ENCODE measurements at places on chromosomes 1 and 21. TPM values are rescaled to one million over a fixed set of nuclear protein-coding genes. Genes with fewer than 3 reads are reported as not detected.

DNA sequence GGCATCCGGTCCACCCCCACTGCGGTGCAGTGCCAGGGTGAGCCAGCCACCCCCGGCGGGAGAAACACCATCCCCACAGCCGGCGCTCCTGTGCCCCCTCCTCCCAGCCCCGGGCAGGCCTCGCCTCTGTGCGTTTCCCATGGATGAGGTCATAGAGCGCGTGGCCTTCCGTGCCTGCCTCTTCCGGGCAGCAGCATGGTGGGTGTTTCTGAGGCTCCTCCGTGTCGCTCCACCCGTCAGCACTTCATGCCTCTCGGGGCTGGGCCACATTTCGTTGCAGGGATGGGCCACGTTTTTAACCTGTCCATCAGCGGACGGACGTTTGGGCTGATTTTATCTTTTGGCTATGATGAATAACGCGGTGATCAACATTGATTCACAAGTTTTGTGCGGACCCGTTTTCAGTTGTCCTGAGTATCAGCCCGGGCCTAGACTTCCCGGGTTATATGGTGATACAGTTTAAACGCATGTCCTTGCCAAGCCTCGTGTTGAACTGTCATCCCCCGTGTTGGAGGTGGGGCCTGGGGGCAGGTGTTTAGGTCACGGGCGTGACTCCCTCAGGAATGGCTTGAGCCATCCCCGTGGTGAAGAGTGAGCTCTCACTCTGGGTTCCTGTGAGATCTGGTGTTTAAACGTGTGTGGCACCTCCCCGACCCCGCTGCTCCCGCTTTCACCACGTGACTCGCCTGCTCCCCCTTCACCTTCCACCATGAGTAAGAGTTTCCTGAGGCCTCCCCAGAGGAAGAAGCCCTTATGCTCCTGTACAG is 64.8 kb downstream of the SLX9 start:
- peak; percentile 25 for DNase-seq

DNA sequence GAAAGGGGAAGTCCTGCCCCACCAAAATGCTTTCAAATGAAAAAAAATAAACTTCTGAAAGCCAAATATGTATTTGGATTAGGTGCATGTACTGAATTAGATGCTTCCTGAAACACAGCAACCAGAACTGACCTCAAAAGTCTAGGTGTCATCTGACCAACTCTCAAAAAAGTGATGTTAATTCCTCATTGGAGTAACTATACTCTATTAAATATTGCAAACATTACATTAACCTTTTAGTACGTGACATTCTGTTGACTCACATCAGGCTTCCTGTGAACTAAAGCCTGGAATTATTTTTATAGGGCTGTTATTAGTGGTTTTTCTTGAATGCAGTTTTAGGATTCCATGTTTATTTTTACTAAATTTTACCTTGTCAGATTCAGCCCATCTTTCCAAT is 73.5 kb downstream of the ASTN1 start:
- DNase-seq, result no peak

DNA sequence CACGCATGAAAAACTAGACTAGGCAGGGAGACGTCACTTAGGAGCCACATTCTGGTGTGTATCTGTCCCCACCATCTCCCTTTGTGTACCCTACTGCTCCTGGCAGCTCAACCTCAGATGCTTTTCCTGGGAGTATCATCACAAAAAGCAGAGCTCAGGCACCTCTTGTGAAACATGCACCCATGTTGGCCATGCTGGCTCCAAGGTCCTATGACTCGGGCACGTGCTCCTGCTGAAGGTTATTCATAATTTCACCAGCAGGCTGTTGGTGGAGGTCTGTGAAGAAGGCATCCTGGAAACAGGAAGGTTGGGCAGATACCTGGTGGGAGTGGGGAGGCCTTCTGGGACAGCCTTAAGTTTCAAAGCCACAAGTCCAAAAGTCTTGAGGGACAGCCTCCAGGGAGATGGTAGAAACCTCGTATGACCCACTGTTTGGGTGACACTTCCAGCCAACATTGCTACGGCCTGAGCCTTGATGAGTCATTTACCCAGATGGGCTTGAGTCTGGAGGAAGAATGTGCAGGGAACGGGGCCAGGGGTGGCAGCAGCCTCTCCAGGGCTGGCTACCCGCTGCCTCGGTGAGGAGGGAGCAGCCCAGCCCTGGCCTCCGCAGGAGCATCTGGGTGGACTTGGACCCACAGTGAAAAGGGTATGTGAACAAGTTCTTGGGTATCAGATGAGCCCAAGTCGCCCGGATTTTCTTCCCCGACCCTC is 75.8 kb downstream of the PGBD5 start:
- no peak for DNase-seq

DNA sequence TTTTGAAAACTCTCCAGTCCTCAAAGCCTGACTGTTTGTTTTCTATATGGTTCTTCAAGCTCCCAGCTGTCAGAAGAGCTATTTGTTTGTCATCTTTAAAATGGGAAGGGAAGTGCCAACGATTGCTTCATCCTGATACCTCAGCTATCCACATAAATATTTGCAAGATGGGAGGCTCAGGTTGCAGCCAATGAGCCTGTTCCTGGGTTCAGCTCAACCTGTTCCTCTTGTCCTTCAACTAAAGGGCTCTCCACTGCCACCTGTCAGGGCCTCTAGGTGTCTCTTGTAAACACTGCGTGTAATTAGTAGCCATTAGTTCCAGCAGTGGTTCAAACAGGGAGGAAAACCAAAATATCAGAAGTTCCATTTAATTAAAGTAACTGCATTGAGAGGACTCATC is 445.1 kb downstream of the AJAP1 start:
- no peak for DNase-seq

GRCh38 chr1:101846820-101847219 is 149.9 kb downstream of the OLFM3 start:
- DNase-seq, result no peak

DNA sequence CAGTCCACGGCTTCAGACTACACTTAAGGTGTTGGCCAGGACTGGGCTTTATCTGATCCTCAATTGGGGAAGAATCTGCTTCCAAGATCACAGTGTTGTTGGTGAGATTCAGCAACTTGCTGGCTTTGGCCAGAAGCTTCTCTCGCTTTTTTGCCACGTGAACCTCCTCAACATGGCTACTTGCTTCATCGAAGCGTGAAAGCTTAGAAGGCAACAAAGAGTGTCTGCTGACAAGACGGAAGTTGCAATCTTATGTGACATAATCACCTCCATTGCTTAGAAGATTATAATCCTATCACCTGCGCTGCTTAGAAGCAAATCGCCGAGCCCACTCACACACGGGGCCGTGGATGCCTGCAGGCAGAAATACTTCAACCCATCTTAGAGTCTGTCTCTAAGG is 10.4 kb upstream of the ITPKB start:
- DNase-seq, result no peak

EGLN1 gene
- total RNA-seq, result 85.0 TPM

- no peak for DNase-seq
These were observed 4.8 kb upstream of the FBLIM1 start for GRCh38 chr1:15753776-15754175.

- peak; percentile 98 for DNase-seq
These were observed at the start of gene TPRG1L for GRCh38 chr1:3624200-3625136. TSS of gene TPRG1L (plus strand) at chr1:3625015. CDS start at chr1:3625073, 58 bp downstream.

DNA sequence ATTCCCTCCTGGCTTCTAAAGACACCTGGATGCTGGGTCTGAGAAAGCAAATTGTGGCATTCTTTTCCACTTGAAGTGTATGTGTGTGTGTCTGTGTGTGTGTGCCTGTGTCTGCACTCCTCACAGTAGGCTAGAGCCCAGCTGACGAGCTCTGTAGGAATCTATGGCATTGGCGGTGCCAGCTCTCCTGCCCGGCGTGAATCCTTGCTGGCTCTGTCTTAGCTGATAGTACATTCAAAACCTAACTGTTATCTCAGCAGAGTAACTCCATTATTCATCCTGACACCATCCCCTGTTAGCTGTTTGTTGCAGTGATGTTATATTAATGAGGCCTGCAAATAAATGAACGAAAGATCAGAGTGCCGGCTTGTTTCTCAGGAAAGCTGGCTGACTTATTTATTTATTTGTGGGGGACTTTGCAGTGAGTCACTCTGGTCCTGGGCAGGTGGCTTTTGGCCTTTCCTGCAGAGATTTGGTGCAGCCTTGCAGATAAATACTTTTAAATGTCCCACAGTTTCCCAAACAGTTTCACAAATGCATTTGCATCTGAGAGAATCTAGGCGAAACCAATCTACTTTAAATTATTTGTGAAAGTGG is 160.6 kb upstream of the CD34 start:
- DNase-seq, result no peak

DNA sequence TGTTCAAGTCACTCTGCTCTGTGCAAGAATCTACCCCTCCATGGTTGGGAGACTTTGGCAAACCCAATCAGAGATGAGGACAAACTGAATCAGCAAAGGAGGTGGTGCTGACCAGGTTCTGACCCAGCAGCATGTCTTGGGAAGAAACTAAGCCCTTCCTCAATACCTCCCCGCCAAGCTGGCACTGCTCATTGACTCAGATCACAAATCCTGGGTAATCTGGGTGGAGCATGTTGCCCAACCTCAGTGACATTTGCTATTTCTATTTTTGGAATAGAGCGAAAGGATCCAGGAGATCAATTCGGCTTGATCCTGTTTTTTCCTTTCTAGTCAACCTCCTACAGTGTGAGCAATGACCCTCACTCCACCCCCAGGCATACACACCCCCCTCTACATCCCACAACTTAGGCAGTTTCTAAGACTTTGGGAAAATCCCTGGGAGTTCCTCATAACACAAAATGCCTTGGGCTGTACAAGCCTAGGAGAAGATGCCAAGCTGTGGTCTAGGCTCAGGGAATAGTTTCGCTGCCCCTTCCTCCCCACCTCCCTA is 166.8 kb upstream of the KCNJ6 start:
- DNase-seq, result no peak

- no peak for DNase-seq
These were observed 173.3 kb downstream of the CAMTA1 start for GRCh38 chr1:6958407-6959030.

TPTE gene
- not detected for total RNA-seq

DNA sequence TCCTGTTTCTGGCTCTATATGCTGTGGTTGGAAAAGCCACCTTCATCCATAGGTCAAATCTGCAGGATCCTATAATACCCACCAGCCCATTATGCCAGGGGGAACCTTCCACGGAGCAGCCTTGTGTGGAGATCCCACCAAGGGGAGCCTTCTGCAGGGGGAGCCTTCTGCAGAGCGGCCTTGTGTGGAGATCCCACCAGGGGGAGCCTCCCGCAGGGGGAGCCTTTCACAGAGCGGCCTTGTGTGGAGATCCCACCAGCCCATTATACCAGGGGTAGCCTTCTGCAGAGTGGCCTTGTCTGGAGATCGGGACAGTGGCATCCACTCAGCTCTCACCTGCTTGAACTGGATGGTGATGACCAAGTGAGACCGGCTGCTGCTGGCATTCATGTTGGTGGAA is 85.3 kb downstream of the SCCPDH start:
- DNase-seq, result no peak

GRCh38 chr1:223349241-223349640 is 14.7 kb downstream of the SUSD4 start:
- DNase-seq, result no peak

GRCh38 chr1:56409112-56409691 is 170.2 kb downstream of the PLPP3 start:
- no peak for DNase-seq

GRCh38 chr1:228358764-228359612 is 47.6 kb downstream of the TRIM11 start:
- no peak for DNase-seq

DNA sequence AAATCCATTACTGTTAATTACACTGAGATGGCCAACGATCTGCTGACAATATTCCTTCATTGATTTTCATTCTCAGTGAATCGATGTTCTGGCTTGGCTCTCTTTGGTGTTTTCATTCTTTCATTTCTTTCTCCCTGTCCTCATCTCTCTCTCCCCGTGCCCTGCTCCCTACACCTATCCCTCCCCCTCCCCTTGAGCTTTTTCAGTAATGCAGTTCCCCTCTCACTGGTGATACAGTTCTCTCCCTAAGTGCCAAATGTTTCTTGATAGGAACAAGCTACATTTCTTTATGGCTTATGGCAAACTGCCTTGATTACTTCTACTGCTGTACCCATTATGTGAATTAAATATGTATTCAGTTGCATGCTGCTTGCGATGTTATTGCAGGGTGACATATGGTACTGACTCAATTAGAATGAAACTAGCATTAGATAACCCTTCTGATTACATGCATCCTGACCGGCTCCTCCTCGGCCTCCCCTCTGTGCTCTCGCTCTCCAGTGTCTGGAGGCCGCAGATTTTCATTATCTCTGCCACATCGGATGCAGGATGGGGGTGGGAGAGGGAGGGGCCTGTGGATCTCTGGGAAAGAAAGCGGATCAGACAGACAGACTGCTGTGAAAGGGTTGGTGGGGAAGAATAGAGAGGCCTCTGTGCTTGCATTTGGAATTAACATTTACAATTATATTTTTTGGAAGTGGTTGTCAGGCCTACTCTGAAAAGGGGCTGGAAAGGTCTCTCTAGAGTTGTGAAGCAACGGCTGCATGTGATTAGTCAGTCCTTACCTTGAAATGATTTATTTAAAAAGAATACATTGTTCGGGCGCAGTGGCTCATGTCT is 130.9 kb downstream of the PBX1 start:
- no peak for DNase-seq

DNA sequence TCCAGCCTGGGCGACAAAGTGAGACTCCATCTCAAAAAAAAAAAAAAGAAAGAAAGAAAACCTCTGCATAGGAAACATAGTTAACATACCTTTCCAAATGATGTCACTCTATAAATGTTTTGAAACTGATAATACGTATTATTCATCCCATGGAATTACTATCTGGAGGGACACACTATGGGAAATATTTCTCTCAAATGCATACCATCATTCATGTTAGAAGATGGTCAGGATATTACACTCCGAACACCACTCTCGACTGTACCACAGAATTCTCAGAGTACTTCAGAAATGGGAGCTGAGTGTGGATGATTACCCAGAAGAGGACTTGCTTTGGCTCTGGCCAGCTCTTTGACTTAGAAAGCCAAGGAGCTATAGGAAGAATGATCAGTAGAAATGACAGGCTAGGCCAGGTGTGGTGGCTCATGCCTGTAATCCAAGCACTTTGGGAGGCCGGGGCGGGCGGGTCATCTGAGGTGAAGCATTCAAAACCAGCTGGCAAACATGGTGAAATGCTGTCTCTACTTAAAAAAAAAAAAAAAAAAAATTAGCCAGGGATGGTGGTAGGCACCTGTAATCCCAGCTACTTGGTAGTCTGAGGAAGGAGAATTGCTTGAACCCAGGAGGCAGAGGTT is 5.2 kb upstream of the LIN28A start:
- no peak for DNase-seq

FCGR2B gene
- 42.4 TPM for total RNA-seq

GRCh38 chr1:31038360-31038759 is 27.2 kb downstream of the PUM1 start:
- DNase-seq, result no peak

DNA sequence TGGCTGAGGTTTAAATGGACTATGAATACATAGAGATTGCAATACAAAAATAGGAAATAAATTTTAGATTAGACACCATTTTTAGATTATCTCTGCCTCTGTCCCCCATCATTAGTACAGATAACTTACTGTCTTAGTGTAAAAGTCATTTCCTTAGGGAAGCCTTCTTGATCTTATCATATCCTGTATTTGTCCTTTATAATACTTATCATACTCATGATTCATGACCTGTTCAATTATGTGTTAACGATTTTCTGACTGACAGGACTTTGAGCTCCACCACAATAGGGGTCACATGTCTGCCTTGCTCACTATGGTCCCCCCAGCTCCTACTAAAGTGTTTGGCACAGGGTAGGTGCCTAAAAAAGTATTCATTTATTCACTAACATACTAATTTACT is 14.6 kb downstream of the TEX38 start:
- no peak for DNase-seq

ELF3 gene
- 8.5 TPM for total RNA-seq

PRRX1 gene
- total RNA-seq, result 31.4 TPM

GRCh38 chr1:3922851-3923250 is 22.8 kb upstream of the C1orf174 start:
- peak; percentile 5 for DNase-seq

LCE1E gene
- total RNA-seq, result not detected
